ENCODE measurements at places on chromosomes 13 and 19.

- no peak for DNase-seq
Measured at GRCh38 chr13:101018720-101019119, 344.1 kb upstream of the TMTC4 start.

DNA sequence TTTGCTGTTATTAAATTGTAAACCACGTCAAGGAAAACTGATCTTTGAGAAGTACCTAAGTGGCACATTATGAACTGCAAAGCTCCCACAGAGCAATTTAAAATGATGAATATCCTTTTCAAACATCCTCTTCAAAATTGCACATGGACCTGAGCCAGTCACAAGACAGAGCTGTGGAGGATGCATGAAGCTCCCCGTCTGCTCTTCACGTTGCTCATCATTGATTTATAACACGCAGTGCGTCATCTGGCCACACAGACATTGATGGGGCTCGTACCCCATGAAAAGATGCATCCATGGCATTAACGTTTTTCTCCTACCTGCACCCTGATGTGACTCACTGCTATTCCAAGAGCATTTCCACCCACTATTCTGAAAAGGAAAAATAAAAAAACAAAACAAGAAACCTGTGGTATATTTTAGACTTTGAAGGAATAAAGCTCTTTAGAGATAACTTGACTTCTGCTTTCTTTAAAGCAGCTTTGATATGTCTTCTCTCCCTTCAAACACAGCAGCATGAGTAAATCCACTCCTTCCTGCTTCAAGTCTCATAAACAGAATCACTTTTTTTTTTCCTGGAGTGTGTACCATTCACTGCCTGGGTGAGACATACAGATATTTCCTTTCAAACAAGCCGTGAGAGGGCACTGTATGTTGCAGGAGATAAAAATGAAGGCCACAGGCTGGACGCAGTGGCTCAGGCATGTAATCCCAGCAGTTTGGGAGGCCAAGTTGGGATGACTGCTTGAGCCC lies 7.2 kb upstream of the SERTM1 start:
- DNase-seq = no peak

- DNase-seq = no peak
Measured at GRCh38 chr13:26590951-26591350, 33.5 kb downstream of the WASF3 start.

DNA sequence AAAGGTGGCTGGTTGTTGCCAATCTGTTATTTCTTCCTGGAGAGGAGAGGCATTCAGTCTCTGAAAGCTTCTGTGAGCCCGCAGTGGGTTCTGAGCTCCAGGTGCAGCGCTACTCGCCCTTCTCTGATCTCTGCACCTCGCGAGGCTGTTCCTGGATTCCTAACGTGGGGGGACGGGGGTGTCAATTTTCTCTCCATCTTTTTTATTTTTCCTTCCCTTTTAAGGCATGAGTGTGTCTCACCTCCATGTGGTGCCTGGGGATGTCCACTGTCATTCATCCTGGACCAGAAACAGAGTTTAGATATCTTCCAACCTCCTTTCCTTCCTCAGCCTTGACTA lies 626 bp downstream of the ZNF233 start:
- DNase-seq = no peak

GRCh38 chr13:39692660-39693438 lies 37.4 kb downstream of the COG6 start:
- DNase-seq = no peak

- DNase-seq = no peak
Measured at GRCh38 chr13:90084684-90085290, 1262.7 kb upstream of the MIR17HG start.

- DNase-seq = no peak
Measured at GRCh38 chr13:63092456-63092855, 1676.8 kb upstream of the PCDH20 start.

GRCh38 chr19:4620675-4621074 lies 18.6 kb upstream of the TNFAIP8L1 start:
- DNase-seq = no peak

- no peak for DNase-seq
Measured at GRCh38 chr19:18514800-18515682, 6.8 kb downstream of the ELL start.

DNA sequence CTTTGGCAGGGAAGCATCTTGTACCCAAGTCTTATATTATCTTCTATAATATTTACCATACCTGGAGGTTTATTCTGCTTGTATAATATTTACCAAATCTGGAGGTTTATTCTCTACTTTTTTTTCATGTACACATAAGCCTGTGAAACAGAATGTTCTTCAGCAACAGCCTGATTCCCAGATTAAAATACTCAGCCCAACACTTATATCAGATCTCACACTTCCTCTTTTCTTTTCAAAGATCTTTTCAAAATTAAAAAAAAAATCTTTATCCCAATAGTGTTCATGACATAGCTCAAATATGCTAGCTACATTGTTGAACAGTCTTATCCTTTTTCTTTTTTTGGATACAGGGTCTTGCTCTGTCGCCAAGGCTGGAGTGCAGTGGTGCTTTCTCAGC lies 300.7 kb downstream of the LMO7 start:
- no peak for DNase-seq

- no peak for DNase-seq
Measured at GRCh38 chr13:38759390-38759789, 72.5 kb downstream of the FREM2 start.

DNA sequence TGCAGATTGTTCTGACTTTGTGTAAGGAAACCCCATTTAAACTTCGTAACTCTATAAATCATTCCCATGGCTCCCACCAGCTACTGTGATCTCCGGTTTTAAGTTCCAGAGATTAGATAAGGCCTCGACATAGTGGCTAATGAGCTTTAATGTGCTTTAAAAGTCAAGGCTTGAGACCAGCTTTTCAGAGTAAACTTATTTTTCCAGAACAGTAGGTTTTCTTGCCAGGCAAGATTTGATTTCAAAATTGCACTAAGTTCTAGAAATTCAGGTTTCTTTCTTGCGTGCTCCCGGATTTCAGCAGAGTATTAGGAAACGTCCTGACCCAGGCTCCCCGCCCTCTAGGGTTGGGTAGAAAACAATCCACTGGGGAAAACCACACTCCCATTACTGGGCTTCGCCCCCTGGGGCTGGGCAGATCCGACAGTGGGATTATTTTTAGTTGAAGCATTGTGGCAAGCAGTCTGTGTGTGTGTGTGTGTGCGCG lies 43.3 kb downstream of the CRYL1 start:
- no peak for DNase-seq

DNA sequence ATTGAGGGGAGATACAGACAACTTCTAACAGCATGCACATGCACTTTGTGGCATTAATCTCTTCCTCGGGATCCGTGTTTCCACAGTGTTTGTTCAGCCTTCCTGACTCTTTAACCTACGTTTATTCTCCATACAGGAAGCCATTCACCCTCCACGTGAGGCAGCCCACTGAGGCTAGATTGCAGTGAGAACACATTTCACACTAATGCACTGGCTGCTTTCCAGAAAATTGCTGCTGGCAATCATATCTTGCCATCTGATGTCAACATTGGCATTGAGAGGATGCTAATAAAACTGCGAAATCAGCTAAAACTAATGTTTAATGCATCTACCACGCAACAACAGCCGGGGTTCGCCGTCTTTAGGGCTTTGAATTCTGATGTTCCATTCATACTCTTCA lies 30.0 kb downstream of the DCLK1 start:
- DNase-seq = no peak

GRCh38 chr13:63942372-63942771 lies 2526.7 kb upstream of the PCDH20 start:
- no peak for DNase-seq

DNA sequence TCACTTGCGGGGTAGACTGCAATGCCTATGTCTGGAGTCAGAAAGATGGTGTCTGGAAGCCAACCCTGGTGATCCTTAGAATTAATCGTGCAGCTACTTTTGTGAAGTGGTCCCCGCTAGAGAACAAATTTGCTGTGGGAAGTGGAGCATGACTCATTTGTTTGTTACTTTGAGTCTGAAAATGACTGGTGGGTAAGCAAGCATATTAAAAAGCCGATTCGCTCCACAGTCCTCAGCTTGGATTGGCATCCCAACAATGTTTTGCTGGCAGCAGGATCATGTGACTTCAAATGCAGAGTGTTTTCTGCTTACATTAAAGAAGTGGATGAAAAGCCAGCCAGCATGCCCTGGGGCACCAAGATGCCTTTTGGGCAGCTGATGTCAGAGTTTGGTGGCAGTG lies 9.5 kb upstream of the ERVV-1 start:
- no peak for DNase-seq

All from activated CD8-positive, alpha-beta memory T cell treated with anti-CD3 and anti-CD28 coated beads for 1 hour (primary cell).